ENCODE measurements at places on chromosomes 1 and 21.

GRCh38 chr1:29453502-29454240, 217.3 kb downstream of the PTPRU start:
- DNase-seq, result no peak

DNA sequence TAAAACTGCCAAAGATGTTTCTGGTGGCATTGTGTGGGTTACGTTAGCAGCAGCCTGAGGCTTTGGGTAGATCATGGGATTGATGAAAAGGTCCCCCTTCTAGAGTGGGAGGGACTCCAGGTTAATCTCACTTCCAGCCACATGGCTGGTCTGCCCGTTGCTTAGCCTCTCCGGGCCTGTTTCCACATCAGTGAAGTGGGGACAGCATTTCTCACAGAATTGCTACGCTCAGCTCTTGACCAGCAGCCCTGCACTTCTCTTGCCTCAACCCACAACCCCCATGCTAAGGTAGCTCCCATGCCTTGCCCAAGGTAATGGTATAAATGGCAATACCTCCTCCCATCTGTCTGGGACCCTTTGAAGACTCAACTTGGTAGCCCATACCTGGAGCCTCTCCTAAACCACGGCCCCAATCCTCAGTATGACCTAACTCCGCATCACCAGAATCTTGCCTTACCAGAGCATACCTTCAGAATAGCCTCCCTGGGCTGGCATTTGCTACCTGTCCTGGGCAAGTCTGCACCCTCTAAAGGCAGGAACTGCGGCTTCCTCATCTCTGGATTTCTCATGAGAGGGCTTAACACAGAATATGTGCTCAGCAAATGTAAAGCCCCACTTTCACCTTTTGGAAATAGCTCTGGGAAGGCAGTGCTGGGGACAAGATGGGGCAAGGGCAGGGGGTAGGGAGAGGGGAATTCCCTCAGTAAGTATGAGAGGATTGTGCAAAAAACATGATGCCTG, 10.9 kb upstream of the GUCA2A start:
- DNase-seq, result no peak

- no peak for DNase-seq
Measured at GRCh38 chr1:66267201-66267940, 266.6 kb upstream of the SGIP1 start.

DNA sequence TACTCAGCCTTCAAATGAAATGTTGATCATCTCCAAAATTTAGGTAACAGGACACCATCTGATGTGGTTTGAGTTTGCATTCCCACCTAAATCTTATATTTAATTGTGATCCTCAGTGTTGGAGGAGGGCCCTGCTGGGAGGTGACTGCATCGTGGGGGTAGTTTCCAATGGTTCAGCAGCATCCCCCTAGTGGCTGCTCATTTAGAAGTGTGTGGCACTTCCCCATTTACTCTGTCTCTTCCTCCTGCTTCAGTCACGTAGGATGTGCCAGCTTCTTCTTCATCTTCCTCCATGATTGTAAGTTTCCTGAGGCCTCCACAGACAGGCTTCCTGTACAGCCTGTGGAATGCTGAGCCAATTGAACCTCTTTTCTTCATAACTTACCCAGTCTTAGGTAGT, 731.2 kb downstream of the USP25 start:
- DNase-seq, result no peak

DNA sequence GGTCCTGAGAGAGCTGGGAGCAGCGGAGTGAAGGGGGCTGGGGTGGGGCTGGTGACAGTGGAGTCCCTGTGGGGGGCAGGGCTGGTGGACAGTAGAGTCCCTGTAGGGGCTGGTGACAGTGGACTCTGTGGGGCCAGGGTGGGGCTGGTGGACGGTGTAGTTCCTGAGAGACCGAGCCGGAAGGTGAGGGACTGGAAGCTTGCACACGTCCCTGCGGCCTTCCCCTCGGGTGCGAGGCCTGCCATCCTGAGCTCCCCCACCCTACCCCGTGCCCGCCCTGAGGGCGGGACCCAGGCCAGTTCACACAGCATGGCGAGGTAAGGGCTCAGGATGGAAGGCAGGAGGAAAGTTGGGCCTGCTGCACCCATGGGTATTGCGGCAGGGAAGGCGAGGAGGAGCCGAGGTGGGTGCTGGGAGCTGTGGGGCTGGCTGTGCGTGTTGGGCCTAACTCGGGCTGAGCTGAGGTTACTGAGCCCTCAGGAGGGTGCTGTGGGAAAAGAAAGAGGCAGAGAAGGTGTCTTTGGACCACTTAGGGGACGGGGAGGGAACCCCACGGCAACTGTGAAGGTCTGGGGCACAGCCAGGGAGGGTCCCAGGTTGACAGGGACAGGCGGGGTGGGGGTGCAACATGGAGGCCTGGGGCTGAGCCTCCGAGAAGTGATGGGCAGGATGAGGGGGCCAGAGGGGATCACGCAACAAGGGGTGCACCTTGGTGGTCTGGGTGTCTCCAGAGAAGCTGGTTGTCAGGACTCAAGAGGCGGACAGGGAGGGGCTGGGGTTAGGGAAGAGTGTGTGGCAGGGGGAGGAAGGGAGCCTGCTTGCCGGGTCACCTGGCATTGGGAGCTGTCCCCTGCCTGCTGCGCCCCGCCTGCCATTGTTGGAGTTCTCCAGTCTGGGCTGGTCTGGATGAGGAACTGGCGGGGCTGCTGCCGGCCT, 60.8 kb downstream of the PRKCZ start:
- no peak for DNase-seq

- no peak for DNase-seq
Measured at GRCh38 chr1:227773558-227773957, 38.3 kb downstream of the SNAP47 start.

DNA sequence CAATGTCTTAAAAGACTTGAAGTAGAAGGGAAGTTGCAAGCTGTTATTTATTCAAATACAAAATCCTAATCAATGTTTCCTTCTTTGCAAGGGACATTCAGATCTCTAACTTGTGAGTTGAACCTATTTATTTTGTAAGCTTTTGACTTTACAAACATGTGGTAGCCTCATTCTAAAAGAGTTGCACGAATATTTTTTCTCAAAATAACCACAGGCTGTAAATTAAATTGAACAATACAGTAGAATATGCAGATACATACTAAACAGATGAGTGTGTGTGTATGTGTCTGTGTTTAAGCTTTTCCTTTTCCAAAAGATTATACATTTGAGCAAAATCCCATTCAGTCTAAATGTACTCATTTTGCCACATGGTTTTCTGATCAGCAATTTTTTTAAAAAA, 4.8 kb upstream of the DYNLT5 start:
- DNase-seq, result no peak

DNA sequence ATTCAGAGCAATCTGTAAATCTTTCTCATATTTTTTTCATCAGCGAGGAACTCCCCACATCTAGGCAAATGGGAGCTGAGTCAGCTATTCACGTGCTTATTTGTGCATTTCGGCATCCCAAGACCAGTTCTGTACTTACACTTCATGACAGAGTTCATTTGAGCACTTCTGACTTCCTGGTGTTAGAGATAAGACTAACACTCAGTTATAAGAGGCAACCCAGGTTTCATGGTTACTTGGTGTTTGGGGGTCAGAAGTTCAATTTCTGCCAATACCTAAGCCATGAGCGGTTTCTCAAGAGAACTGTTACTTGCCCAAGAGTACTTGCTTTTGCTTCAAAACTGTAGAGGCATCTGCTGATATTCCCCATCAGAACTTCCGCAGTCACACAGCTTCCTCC, 24.1 kb upstream of the DESI2 start:
- DNase-seq, result no peak

GRCh38 chr1:236725668-236726067, 39.4 kb downstream of the ACTN2 start:
- DNase-seq, result no peak

GRCh38 chr1:9651565-9652378, at the start of gene PIK3CD:
TSS of gene PIK3CD (plus strand) at chr1:9651731. CDS start at chr1:9710456, 58,725 bp downstream.
- peak; percentile 44 for DNase-seq

DNA sequence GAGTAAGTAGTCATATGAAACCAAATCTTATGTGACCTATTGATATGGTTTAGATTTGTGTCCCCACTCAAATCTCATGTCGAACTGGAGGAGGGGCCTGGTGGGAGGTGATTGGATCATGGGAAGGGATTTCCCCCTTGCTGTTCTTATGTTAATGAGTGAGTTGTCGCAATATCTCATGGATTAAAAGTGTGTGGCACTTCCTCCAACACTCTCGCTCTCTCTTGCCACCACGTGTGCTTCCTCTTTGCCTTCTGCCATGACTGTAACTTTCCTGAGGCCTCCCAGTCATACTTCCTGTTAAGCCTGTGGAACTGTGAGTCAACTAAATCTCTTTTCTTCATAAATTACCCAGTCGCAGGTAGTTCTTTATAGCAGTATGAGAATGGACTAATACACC, 241.2 kb downstream of the RGS7 start:
- no peak for DNase-seq

DNA sequence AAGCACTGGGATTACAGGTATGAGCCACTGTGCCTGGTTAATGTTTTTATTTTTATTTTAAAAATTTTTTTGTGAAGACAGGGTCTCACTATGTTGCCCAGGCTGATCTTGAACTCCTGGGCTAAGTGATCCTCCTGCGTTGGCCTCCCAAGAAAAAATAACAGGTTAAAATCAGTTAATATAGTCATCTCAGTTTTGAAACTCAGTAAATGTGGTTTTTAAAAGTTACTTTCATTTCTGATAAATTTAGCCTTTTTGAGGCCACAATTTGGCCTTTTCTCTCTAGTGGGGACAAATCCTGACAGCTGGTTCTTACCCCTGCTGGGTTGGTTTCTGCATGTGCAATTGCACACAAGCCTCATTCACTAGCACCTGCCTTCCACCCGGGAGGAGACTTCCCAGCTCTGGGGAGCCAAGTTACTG, 13.3 kb downstream of the PMF1 start:
- DNase-seq, result peak; percentile 42
